ENCODE measurements at places on chromosomes 13 and 19.

DNA sequence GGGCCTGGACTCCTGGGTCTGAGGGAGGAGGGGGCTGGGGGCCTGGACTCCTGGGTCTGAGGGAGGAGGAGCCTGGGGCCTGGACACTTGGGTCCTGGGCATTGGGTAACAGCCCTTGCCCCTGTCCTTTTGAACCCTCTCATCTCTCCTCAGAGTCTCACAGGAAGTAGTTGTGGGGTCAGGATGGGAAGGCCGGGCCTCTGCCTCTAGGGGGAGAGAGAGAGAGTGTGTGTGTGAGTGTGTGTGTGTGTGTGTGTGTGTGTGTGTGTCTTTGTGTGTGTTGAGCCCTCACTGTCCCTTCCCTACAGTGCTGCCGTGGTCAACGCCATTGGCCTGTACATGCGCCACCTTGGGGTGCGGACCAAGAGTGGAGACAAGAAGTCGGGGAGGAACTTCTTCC is 10.9 kb downstream of the ARHGEF1 start:
- DNase-seq = no peak

DNA sequence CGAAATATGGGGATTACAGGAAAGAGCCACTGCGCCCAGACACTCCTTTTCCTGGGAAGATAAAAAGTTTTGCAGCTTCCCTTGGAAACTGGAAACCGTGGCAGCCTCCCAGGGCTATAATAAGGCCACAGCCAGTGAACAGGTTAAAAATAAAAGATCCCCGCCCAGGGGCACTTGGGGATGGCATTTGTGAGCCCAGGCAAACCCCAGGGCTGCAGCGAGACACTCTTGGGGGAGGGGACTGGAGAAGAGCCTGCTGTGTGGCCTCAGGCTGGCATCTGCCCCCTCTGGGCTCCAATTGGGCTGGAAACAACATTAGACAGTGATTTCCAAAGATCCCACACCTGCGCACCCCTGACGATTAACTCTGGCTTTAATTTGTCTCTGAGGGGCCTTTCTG is 11.2 kb downstream of the FEM1A start:
- DNase-seq = no peak

DNA sequence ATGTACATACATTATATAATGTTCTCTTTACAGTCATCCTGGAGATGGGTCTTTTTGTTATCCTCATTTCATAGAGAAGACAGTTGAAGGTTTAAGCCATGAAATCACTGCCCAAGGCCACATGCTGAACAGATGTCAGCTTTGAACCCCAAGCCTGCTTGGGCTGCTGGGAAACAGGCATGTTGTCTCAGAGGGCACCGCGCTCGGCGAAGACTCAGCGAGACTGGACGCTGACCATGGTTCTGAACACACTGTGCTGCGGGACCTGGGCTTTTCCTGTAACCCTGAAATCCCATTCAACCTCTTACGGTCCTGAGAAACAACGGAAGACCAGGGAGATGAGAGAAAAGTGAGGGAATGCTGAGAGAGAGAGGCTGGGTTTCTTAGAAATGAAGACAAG is 27.3 kb downstream of the LRFN3 start:
- peak; percentile 22 for DNase-seq

DNA sequence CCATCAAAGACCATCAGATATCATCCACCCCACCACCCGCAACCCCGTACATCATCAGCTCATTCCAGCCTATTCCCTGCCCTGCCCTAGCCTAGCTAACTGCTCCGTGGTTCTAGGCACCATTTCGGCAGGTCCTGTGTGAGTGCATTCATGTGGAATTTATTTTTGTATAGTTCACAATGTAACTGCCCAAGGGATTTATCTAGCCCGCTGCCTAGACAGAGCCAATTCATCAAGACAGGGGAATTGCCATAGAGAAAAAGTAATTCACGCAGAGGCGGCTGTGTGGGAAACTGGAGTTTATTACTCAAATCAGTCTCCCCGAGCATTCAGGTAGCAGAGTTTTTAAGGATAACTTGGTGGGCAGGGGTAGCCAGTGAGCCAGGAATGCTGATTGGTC is 109.2 kb upstream of the UBL3 start:
- DNase-seq = no peak

- no peak for DNase-seq
These were observed 27.1 kb downstream of the DGKH start for GRCh38 chr13:42075517-42075916.

- no peak for DNase-seq
These were observed 490.7 kb downstream of the TDRD3 start for GRCh38 chr13:60887711-60888110.

DNA sequence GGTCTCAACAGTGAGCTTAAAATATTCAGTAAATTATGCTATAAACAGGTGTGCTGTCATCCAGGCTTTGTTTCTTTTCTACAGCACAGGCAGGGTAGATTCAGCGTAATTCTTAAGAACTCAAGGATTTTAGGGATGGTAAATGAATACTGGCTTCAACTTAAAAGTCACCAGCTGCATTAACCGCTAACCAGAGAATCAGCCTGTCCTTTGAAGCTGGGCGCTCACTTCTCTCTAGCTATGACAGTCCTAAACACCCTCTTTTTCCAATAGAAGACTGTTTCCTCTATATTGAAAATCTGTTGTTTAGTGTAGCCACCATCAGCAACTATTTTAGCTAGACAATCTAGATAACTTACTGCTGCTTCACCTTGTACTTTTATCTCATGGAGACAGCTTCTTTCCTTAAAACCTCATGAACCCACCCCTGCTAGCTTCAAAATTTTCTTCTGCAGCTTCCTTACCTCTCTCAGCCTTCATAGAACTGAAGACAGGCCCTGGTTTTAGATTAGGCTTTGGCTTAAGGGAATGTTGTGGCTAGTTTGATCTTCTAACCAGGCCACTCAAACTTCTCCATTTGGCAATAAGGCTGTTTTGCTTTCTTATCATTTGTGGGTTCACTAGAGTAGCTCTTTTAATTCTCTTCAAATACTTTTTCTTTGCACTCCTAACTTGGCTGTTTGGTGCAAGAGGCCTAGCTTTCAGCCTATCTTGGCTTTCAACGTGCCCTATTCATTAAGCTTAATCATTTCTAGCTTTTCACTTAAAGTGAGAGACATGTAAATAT is 89.5 kb downstream of the USP12 start:
- no peak for DNase-seq

DNA sequence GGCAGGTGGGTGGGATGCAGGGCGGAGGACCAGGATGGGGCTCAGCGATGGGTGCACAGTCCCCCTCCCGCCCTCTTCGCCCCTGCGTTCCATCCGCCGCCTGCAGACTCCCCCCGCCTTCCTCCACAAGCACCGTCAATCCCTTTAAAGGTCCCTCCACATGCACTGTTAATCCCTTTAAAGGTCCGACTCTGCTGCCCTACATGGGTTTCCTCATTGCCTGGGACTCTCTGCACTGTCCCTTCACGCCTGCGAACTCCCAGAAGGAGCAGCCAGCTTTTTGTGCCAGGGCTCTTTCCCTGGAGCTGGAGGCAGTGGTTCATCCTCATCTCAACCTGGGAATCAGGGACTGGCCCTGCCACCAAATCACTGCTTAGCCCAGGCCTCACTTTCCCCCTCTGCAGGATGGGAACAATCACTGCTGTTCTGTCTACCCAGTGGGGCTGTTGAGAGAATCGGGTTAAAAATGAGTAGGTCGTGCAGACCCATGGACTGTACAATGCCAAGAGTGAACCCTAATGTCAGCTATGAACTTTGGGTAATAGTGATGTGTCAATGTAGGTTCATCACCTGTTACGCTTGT is 20.4 kb downstream of the ZNF574 start:
- no peak for DNase-seq

GRCh38 chr13:41603917-41604316 is 146.6 kb downstream of the RGCC start:
- DNase-seq = peak; percentile 50

DNA sequence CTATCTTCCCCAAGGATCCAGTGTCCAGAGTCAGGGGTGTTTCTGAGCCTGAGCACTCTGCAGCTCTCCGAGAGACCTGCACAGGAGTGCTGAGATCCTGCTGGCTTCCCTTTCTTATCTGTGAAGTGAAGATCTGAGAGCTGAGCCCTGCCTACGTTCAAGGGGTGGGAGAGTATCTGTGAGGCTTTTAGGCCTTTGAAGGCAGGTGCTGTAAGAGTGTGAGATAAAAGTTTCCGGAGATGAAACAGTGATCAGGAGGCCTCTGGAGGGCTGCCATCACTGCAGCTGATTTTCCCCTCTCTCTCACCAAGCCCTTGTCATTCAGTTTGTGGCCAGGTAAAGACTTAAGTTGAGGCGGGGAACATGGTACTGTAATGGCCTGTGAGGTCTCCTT is 83.1 kb downstream of the AKAP11 start:
- DNase-seq = no peak

- no peak for DNase-seq
These were observed 174.1 kb downstream of the ZNF536 start for GRCh38 chr19:30546332-30546731.

- no peak for DNase-seq
These were observed 64.5 kb upstream of the SLC10A2 start for GRCh38 chr13:103130681-103131210.

DNA sequence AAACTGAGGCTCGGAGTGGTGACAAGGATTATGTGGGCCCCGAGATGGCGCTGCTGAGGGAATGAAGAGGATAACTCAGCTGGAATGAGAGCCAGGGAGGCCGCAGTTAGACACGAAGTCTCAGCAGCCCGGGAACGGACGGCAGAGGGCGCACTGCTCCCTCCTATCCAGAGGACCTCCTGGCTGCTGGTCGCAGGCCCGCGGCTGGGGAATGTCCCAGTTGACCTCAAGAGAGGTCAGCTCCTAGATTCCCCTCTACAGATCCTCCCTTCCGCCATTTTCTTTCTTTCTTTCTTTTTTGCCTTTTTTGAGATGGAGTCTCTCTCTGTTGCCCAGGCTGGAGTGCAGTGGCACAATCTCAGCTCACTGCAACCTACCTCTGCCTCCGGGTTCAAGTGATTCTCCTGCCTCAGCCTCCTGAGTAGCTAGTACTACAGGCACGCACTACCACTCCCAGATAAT is 24.1 kb upstream of the ASPDH start:
- peak; percentile 4 for DNase-seq

DNA sequence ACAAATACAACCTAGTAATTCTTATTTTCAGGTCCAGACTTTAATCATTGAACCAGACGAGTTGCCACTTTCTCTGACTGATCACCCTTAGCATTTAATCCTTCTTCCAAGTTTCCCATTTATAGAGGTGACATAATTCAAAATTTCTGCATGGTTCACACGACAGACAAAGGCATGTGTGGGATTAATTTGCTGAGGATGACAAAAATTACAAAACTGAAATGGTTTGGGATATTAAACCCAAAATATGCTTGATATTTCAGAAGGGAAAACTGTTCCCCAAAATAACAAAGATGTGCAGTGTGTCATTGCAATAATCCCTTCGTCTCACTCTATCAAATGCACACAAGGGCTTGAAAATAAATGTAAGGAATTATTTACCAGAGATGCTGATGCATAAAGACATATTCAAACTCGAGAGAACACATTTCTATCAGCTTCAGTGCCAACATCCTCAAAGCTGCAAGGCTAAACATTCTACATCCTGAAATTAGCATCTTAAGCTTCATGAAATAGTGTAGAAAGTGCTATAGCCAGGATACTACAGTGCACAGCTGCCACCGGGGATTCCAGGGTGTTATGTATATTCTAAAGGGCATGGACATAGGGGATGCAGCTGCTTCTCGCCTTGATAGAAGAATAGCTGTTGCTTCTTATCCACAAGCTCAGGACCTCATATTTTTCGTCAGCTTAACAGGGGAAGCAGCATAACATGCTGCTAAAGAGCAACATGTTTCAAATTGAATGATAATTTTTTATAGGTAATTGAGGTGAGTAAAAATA is 198.7 kb upstream of the SLITRK1 start:
- DNase-seq = no peak

- peak; percentile 36 for DNase-seq
These were observed 1.4 kb downstream of the CAPNS1 start for GRCh38 chr19:36141039-36141927.

- DNase-seq = no peak
These were observed 160.1 kb upstream of the SOX1 start for GRCh38 chr13:111906816-111907215.

DNA sequence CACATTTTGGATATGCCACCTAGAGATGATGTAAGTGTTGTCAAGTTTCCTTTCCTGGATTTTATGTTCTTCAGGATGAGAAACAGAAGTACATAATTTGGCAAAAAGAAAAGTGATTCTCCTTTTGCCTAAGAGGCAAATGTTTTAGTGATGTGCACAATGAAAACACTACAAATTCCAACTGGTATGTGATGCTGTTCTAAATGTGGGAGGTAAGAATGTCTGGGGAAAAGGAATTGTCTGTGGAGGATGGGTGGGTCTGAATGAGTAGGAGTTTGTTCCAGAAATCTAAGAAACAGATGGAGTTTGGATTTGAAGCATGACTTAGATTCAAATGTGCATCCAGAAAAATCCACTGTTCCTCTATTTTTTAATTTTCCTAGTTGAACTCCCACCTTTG is 473.6 kb upstream of the SPRY2 start:
- peak; percentile 54 for DNase-seq

DNA sequence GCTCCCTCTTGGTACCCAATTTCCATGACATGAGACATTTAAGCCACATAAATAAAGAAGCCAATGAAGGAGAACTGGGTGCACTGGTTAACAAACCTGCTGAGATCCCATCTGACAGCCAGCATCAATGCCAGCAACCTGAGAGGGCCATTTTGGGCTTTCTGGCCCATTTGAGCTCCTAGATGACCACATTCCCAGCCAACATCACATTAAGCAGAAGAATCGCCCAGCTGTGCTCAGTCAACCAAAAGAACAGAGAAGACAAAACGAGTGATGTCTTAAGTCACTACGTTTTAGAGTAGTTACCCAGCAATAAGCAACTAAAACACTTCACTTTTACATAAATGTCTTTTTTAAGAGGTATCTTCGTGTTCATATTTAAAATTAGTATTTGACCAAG is 21.9 kb downstream of the LCP1 start:
- no peak for DNase-seq

DNA sequence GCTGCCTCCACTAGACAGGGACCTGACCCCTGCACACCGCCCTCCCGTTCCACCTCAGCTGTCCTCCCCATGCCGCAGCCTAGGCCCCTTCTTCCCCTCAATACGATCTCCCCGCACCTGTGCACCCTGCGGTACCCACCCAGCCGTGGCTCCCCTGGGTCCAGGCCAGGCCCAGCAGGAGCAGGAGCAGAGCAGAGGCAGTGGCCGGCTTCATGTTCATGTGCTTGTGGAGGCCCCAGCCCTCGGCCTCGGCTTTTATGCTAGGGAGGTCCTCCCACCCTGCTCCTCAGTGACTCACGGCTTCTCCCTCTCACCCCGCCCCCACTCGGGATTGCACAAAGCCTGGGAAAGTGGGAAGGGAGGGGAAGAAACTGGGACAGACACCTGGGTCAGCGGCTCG is 11.4 kb upstream of the KRTDAP start:
- no peak for DNase-seq

GRCh38 chr13:30504081-30504480 is 38.3 kb upstream of the HMGB1 start:
- no peak for DNase-seq

Measured in skeletal muscle cell (primary cell).